Right atrium auricular region (tissue), 2 donors: ENCODE measurements at places on chromosomes 5 and 9.

DNA sequence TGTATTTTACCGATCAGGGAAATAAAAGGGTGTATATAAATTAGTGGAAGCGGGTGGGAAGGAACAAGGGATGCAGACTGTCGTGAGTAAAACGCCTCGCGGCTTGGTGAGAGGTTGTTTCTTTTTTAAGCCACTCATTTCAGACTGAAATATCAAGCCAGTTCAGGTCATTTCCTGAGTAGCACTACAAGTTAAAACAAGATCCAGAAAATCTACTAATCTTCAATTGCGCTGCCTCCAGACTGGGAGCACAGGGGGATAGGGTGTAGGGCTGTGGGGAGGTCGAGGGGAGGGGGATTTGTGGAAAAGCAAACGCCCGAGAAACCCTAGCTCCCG is 140.8 kb downstream of the TSSK1B start:
- no peak for DNase-seq

GRCh38 chr5:99272576-99272975 is 343.8 kb upstream of the CHD1 start:
- no peak for DNase-seq

- DNase-seq, result no peak
These were observed 15.4 kb downstream of the TRAF2 start for GRCh38 chr9:136901516-136902258.

DNA sequence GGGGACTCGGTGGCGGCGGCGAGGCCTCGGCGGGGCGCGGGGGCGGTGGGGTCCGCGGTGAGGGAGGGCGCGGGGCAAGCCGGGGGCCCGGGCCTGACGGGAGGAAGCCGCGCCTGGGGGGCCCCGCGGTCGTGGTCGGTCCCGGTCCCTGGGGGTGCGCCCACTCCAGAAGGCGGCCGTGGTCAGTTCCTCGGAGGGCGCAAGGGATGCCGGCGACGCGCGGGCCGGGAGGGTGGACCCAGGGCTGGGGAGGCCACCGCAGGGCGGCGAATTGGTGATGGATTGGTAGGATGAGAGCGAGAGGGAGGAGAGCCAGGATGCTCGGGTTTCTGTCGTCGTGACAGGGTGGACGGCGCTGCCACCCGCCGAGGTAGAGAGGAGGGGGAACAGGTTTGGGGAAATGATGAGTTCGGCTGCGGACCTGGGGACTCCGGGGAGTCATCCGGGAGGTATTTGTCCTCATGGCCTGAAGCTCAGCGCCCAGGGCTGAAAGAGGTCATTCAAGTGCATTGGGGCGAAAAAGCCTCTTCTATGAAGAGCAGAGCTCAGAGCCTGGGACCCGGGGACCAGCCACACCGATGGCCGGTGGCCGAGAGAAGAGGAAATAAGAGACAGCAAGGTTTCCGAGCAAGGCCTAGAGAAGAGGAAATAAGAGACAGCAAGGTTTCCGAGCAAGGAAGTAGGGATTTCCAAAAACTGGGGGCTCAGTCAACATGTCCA is 557 bp downstream of the GNG10 start:
- DNase-seq, result no peak
